ENCODE measurements at places on chromosomes 3 and 15.

DNA sequence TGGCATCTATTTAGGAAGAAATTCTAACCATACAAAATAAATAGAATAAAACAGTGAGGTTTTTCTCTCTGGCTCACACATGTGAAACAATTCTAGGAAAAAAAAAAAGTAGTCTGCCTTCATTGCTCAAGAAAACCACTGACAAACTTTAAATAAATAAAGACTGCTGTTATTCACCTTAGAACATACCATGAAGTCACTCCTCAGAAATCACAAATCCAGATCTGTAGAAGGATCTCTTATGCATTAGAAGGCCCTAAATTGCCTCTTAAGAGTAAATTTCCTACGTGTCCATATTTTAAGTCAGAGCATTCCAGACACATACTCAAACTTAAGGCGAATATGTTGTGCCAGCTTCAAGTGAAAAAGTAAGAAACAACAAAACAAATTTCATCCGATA, 217.3 kb downstream of the ZIC4 start:
- DNase-seq, result no peak

- no peak for DNase-seq
Observed at GRCh38 chr15:34496207-34496995, 58.8 kb upstream of the GOLGA8A start.

- DNase-seq, result no peak
Observed at GRCh38 chr3:122893754-122894668, 99.1 kb downstream of the SLC49A4 start.

GRCh38 chr3:8112587-8112986, 389.0 kb upstream of the LMCD1 start:
- no peak for DNase-seq

DNA sequence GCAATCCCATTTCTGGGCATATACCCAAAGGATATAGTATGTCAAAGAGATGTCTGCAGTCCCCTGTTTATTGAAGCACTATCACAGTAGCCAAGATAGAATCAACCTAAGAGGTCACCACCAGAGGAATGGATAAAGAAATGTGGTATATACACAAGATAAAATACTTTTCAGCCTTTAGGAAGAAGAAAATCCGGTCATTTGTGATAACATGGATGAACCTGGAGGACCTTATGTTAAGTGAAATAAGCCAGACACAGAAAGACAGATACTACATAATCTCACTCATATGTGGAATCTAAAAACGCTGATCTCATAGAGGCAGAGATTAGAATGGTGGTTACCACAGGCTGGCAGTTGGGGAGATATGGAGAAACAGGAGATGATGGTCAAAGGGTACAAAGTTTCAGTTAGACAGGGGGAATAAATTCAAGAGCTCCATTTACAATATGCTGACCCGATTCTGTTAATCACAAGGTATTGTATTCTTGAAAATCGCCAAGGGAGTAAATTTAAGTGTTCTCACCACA, 195.8 kb downstream of the MTHFS start:
- no peak for DNase-seq

DNA sequence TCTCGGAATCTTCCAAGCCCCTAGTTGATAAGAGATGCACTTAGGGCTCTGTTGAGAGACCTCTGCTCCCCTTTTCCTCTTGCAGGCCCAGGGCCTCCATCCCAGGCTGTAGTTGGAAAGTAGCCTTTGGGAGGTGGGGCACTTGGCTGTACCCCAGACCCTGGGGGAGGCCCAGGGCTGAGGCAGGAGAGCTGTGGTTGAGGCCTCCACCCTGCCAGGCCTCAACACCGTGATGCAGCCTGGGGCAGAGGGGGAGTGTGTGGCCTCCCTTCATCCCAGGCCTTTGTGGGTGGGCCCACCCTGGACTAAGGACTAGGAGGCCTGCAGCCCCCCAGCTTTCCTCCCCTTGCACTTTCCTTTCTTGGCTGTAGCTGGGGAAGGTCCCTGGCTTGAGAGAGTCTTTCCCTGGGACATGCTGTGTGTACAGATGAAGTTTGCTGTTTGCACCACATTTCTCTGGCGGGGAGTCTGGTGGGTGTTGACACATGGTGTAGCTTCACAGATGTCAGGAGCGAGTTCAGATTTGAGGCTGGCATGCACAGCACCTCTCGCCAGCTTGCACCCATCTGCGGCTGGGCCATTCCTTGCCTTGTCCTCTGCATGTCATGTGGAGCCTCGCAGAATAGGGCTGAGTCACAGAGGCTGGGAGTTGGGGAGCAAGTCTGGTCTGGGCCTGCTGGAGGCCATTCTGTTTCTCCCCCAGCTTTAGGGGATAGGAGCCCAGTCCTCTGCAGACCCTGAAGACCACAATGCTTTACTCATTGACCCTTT, 13.7 kb downstream of the PLEKHO2 start:
- DNase-seq, result no peak

DNA sequence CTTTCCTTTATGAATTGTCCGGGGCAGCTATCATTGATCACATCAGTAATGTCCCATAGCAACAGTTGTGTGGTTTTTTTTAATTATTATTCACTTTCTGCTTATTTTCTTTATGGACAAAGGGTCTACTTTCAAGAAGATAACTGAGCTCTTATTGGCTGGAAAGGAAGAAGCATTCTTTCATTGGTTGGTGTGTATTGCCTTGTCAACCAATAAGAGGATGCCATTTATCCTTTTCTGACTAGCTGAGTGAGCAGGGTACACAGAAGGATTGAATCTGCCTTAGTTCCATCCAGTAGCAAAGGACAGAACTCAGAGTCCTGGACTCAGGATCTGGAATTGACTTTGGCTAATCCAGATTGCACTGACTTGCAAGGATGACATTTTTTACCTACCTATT, 13.2 kb upstream of the AEN start:
- DNase-seq, result no peak
